ENCODE measurements at places on chromosomes 1 and 21. TPM values are rescaled to one million over a fixed set of nuclear protein-coding genes. Genes with fewer than 3 reads are reported as not detected.

Gene MATN1
- total RNA-seq: not detected

Gene PCNX2
- total RNA-seq: 4.4 TPM

DNA sequence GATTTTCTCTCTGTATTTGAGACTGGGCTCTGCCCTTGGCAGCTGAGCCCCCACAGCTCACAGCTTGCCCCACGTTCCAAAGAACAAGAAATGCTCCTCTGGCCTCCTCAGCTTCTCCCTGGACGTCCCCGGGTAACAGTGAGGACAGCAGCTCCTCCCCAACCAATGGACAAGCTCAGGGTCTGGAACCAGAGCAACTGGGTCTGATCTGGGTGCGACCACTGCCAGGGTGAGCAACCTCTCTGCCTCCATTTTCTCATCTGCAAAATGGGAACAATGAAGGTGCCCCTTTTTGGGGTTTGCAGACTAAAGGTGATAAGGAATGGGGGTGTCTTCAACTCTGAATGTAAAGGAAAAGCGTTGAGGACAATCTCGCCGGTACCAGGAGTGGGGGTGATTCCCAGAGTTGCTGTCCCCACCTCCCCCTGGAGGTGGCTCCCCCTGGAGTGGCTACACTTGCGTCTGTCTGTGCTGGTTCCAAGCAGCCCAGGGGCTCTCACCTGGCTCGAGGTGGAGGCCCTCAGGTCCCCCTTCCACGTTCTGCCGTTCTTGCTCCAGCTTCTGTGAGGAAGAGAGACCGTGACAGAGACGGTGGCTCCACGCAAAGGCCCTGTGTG lies 6.9 kb downstream of the C21orf58 start:
- no peak for DNase-seq

- no peak for DNase-seq
These were observed 186.6 kb downstream of the AK5 start for GRCh38 chr1:77468257-77468948.

- peak; percentile 34 for DNase-seq
These were observed 978 bp downstream of the PRDM15 start for GRCh38 chr21:41877901-41878830.

DNA sequence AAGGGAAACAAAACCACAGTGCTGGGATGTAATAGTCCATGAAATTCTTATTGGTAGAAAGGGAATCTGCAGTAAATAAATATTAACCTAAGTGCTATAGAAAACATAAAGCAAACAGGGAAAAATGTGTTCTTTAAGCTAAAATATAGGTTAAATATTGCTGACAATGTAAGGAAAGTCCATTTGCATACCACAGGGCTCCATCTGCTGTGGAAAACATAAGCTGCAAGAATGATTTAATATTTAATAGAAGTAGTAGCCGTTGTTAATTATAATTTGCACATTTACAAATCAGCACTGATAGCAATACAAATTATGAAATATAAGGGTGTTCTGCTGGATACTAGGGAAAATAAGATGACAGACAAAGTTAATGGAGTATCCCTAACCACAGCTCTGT lies 444.9 kb upstream of the PKN2 start:
- no peak for DNase-seq

Gene NR5A2
- total RNA-seq: not detected

GRCh38 chr21:15096146-15096545 lies 31.3 kb upstream of the NRIP1 start:
- no peak for DNase-seq

Gene NBPF8
- total RNA-seq: 3.0 TPM

- no peak for DNase-seq
These were observed 30.6 kb downstream of the WLS start for GRCh38 chr1:68201546-68202238.

- DNase-seq: no peak
These were observed 113.4 kb downstream of the DISP1 start for GRCh38 chr1:222928212-222928611.

Gene CHD5
- not detected for total RNA-seq

GRCh38 chr1:118077331-118078045 lies 107.5 kb downstream of the SPAG17 start:
- peak; percentile 30 for DNase-seq

DNA sequence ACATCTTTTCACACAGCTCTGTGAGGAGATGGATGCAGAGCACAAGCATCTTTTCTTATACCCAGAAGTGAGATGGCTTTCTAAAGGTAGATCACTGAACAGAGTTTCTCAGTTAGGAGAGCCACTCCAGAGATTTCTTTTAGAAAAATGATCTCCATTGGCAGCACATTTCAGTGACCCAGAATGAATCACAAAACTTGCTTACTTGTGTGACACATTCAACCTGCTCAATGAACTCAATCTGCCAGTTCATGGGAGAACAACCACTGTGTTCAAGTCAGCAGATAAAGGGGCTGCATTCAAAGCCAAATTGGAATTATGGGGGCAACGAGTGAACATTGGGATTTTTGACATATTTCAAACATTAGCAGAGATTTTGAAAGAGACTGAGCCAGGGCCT lies 78.3 kb downstream of the UCHL5 start:
- peak; percentile 40 for DNase-seq
